ENCODE measurements at places on chromosomes 3 and 15.
A peak's percentile ranks its signal among the peaks of the same experiment; 100 is the strongest.

DNA sequence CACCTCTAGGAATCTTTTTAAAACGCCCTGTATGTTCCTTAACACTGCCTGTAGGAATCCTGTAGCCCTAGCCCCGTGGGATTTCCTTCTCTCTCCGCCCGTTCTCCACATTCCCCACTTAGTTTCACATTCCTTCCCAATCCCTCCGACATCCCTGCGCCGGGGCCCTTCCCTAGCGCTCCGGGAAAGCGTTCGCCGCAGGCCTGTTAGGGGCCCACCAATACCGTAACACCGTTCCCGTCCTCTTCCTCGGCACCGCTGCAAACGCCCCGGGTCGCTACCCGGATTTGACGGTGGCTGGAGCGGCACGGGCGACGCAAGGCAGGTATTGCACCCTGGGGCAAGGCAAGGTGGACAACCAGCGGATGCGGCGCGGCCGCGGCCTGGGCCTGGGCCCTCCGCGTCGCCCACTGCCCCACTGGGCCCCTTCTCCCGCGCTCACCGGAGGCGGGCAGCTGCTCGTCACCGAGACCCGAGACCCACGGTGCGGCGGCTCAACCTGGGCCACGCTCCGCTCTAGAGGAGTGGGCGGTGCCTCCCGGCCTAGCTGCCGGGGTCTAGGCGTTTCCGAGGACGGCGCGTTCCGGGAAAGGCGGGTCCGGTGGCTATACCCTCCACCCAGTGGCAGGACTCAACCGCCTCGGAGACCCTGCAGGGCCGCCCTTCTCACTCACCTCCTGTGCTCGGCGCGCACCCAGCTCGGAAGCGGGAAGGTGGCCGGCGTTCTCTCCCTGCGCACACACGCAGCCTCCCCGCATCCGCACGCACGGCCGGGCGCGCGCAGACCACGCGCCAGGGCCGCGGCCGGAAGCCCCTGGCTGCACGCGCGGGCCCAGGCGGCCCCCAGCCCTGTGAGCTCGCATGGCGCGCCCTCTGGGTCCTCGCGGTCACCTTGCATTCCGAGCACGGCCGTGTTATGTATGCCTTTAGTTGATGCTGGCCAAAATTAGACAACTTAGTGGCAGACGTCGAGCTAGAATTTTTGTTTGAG lies at the start of gene B3GALNT1:
TSS of gene B3GALNT1 (minus strand) at position 789 of the 991 bp plus-strand sequence. CDS start 18,595 bp downstream, outside the sequence.
- peak; percentile 45 for DNase-seq

DNA sequence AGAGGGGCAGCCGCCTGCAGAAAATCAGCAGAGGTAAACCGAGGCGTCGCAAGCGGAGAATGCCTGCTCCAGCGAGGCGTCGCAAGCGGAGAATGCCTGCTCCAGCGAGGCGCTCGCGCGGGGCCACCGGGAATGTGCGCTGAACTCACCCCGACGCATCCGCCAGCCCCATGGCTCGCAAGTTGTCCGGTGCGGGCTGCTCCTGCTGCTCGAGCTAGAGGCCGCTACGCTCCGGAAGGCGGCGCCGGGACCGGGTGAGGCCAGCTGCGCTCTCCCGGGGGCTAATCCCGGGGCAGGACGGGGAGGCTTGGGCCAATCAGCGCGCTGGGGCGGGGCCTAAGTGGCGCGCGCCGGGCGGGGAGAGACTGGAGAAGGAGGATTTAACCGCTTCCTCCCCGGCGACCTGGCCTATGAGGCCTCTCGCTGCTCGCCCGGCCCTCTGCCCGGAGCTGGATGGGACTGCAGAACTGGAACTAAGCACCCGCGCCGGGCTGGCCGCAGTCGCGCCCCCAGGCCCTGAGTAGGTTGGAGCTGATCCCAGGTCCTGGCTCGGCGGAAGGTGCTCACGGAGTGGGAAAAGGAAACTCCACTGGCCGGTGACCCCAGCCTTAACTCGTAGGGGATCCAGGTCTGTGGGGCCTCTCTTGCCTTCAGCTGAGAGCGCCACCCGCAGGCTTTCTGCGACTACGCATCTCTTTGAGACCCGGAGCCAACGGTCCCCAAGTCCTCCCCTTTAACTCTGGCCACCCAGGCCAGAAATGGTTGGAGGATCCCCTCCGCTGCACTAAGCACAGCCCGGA lies at the start of gene SLC26A6:
TSS of gene SLC26A6 (minus strand) at position 240 of the 800 bp plus-strand sequence. CDS start at position 172, 68 bp downstream.
- peak; percentile 98 for DNase-seq

- DNase-seq = no peak
Observed at GRCh38 chr3:197960694-197961581, 921 bp downstream of the LMLN start.

GRCh38 chr3:60582288-60582687 lies 669.0 kb downstream of the FHIT start:
- DNase-seq = no peak

- no peak for DNase-seq
Observed at GRCh38 chr15:89346516-89347231, 12.1 kb upstream of the POLG start.

DNA sequence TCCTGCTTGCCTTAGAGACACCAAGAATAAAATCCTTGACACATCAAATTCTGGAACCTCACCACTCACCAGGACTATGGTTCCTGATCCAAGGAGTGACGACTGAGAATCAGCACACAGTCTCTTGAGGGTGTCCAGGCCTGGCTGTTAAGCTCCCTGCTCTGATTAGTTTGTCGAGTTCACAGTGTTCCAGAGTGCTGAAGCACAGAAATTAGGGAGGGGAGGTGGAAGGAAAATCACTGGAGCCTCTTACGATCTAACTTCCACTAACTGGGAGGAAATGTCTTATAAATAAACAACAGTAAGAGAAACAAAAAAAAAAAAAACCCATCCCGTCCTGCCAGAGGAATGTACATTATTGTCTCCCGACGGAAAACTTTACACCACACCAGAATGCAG lies 330.2 kb downstream of the TIGIT start:
- DNase-seq = no peak

GRCh38 chr3:41519746-41520145 lies 320.4 kb downstream of the CTNNB1 start:
- DNase-seq = no peak

DNA sequence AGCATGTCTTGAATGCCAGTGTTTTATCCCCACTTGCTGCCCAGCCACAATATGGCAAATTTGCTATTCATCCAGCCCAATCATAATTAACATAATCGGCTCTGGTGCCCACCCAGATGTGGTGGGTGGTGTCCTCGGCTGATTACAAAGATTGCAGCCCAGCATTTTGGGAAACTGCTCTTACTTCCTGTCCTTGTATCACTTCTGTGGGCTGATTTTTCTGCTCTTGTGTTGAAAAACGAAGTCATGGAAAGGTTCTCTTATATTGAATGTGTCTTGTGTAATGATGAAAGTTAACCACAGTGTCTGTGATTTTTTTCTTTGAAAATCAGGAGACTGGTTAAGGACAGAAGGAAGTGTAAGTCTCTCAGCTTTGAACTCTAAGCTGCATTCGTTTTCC lies 141.7 kb downstream of the CACNA2D3 start:
- DNase-seq = no peak

GRCh38 chr3:38151667-38152265 lies 13.3 kb downstream of the MYD88 start:
- DNase-seq = no peak

- no peak for DNase-seq
Observed at GRCh38 chr3:67635257-67635656, 19.2 kb downstream of the SUCLG2 start.

- no peak for DNase-seq
Observed at GRCh38 chr3:57793737-57794187, 37.7 kb downstream of the SLMAP start.

GRCh38 chr3:128207951-128208350 lies 54.7 kb downstream of the EEFSEC start:
- DNase-seq = no peak

GRCh38 chr3:160210799-160211221 lies 14.4 kb upstream of the C3orf80 start:
- no peak for DNase-seq

DNA sequence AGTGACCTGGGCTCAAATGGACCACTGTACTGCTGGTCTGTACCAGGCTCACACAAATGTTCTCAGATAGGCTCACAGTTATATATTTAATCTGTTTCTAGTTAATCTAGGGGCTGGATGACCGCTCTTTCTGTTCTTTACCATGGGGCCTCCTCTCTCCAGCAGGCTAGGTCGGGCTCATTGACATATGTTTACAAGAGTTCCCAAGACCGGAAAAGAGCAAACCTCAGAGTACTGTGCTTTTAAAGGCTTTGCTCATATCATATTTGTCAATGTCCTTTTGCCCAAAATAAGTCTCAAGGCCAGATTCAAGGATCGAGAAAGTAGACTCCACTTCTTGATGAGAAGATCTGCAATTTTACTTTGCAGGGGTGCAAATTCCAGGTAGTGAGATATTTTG lies 348.0 kb upstream of the EPHA6 start:
- DNase-seq = no peak

GRCh38 chr3:57126244-57126643 lies 38.9 kb downstream of the IL17RD start:
- DNase-seq = no peak

- DNase-seq = no peak
Observed at GRCh38 chr3:165983284-165983683, 146.1 kb upstream of the BCHE start.

DNA sequence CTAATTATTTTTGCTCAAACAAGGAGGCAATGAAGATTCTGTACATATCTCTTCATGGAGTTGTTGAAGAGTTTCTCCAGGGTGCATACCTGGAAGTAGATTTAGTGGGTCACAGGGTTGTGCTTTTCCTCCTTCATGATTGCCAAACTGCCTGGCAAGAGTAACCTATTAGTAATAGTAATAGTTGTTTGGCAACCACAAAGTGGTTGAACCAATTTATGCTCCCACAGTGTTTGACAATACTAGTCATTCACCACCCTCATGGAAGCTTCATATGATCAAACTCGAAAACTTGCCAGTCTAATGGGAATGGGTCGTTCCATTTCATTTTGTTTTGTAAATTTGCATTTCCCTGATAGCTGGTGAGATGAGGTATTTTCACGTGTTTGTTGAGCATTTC lies 57.8 kb downstream of the TLE3 start:
- no peak for DNase-seq

GRCh38 chr3:112555535-112556170 lies 6.1 kb downstream of the ATG3 start:
- DNase-seq = no peak

DNA sequence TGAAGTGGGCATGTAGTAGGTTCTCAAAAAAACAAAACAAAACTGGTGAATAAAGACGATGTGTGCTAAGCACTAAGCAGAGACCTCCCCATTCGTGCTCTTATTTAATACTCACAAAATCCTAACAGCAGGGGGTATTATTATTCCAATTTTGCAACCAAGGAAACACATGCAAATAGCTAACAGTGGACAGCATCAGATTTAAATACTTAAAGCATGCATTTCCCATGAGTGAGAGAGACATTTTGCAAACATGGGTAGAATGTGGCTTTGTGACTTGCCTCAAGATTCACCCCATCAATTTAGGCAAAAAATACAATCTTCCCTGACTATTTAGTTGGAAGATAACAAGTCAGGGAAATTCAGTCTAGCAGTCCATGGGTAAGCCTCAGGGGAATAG lies 946.2 kb upstream of the CFAP20DC start:
- no peak for DNase-seq

GRCh38 chr15:94253742-94254141 lies 22.4 kb downstream of the MCTP2 start:
- DNase-seq = no peak

DNA sequence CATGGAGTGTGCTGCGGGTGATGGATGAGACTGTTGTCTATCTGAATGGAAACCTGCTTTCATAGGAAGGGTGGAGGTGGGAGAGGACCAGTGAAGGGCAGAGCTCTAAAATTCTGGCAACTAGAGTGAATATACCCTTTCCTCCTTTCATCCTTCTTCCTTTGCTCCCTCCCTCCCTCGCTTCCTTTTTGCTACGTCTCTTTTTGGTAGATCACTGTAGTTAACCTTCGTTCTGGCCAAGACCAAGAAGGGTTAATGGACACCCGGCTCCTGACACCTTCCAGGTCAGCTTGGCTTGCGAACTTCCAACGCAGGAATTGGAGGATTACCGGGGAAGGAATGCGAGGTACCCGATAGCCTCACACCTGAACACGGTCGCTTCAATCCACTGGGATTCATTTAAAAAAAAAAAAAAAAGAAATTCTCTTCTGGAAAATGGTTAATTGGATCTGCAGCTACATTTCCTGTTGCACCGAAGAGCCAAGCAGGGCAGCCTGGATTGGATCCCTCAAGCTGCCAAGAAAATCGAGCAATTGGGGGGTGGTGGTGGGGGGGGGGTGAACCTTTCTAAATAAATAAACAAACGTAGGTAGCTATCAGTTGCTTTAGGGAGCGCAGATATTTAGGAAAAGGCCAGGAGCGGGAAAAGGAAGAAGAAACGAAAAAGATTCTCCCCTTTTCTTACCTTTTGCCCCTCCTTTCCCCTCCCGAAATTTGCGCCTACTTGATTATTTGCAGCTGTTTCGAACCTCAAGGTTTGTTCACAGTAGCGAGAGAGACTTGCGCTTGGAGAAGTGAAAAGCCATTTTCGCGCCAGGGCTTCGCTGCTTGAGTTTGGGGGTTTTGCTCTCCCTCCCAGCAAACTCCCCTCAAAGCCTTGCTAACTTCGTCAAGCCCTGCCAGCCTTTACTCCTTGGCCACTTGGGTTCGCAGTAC lies 9.5 kb upstream of the NR2F2 start:
- peak; percentile 26 for DNase-seq

DNA sequence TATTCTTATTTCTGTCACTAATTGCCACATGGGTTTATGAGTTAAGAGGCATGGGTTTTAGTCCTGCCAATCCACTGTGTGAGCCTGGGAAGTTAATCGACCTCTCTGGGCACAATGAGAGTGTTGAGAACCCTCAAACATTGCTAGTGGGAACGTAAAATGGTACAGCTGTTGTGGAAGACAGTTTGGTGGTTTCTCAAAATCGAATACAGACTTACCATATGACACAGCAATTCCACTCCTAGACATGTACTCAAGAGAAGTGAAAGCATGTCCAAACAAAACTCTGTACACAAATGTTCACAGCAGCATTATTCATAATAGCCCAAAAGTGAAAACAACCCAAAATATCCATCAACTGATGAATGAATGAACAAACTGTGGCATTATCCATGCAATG lies 5.7 kb upstream of the GNB5 start:
- no peak for DNase-seq

- DNase-seq = no peak
Observed at GRCh38 chr15:50886139-50886467, 22.4 kb upstream of the AP4E1 start.

- DNase-seq = no peak
Observed at GRCh38 chr15:55394694-55395093, 13.5 kb downstream of the CCPG1 start.

DNA sequence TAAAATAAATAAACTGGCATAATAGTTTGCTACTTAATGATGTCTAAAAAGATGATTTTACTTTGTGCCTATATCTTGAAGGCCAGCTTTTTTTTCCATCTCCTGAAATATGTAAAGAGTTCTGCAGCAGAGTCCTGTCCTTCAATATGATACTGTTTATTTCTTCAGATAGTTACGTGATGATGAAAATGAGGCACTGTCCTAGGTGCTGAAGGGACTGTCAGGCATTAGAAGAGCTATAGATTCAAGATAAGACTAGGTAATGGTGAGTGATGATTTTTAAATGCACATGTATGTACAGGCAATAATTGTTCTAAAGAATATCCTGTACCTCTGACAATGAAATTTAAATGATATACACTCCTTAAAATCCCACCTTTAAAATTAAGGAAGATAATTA lies 326.9 kb upstream of the DNAJC19 start:
- DNase-seq = peak; percentile 15

Data from neuronal stem cell (in vitro differentiated cells).